ENCODE measurements at places on chromosomes 16 and 17.

DNA sequence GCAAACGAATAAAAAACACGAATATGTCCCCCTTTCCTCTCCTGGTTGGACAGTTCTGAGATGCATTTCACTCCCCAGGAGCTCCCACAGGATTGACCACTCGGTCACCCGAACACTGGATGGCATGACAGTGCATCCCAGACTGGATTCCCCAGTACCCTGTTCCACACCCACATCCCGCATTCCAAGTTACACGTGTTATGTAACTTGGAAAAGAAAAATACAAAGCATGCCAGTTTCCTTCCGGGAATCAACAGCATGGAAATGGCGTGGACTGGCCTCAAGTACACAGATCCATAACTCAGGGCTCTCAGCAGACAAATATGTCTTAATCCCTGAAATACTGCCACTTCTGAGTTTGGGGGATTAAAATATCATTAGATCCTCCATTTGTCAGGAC lies 12.6 kb upstream of the KLHL36 start:
- DNase-seq = no peak

DNA sequence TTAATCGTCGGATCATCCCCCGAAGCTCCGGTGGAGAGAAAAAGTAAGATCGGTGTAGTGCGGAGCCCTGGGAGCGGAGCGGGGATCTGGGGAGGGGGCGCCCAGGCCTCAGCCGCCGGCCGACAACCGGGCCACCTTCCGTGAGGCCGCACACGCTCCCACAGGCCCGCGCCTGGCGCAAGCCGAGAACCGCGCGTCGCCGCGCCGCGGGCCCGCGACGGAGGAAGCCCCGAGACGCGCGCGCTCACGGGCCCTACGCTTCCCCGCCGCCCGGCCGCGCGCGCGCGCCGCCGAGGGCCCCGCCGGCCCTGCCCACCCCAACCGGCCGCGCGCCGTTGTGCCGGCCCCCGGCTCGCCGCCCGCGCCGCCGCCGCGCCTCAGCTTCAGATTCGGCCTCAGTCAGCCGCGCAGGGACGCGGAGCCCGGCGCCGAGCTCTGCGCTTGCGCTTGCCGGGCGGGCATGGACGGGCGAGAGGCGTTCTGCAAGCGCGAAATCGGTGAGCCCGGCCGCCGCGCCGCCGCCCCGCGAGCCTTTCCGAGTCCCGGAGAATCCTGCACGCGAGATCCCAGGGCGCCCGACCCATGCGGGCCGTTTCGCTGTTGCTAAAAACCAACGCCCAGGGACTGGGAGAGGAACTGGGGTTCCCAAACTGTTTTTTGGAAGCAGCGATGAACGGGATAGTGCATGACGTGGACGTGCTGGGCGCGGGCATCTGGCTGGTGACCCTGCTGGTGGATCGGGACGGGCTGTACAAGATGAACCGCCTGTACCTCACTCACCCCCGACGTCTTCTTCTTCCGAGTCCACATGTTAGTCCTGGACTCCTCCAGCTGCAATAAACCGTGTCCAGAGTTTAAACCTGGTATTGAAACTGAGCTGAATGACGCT lies 28.0 kb upstream of the LRRC37A start:
- DNase-seq = peak; percentile 81

DNA sequence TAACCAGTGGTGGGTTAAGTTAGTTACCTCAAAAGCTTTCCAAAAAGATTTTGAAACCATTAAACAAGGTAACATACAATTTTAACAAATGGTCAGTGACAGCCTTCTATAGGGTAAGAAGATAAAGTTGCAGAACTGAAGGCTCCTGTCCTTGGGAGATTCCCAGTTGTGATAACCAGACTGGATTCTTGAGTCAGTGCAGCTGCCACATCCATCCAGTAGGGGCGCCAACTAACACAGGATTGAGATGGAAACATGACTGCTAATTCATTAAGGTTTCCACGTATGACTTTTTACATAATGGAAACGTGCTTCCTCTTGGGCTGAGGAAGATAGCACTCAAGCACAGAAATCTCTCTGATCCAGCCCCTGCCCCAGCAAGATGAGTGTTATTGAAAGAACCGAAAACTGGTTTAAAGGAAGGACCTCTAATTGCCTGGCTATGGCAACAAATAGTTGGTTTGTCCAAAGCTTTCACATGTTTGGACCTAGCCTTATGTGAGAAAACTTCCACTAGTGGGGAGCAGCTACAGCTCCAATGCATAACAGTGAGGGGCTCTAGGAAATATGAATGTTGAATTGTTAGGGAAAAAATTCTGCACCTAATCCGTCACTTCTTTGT lies 269.8 kb upstream of the MYOCD start:
- peak; percentile 5 for DNase-seq

DNA sequence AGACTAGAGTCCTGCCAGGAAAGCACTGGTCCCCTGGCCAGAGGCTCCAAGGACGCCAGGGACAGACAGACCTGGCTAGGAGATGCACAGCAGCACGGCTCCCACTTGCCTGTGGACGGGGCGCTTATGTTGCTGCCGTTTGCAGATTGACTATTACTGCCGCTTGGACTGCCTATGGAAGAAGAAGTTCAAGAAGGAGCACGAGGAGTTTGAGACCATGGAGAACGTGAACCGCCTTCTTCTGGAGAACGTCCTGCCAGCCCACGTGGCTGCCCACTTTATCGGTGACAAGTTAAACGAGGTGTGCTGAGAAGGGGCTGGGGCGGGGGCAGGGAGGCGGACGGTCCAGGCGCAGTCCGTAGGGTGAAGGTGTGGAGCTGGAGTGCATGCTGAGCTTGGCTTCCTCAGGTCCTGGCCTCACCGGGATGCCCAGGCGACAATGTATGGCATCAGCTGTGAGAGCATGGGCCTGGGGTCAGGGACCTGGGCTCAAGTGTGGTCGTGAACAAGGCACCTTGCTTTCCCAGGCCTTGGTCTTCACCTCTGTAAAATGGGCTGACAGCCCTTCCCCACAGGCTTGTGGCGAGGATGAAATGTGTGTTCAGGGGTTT lies 45.6 kb downstream of the ADCY7 start:
- no peak for DNase-seq

GRCh38 chr16:75342308-75342811 lies 90.9 kb upstream of the BCAR1 start:
- DNase-seq = no peak

DNA sequence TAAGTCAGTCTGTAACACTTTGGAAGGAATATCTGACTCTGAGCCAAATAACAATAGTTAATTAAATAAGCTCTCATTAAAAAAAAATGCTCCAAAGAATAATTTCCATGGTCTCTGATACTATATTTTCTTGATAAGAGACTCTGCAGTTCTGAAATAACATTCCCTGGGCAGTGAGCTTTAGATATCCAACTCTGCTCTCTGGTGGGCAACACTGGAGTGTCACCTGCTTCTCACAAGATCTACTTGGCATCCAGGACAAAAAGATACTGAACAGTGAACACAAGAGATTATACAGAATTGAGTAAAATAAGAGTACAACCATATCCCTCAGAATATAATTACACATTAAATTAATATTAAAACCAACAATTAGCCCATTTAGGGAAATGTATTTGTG lies 13.7 kb downstream of the BLMH start:
- DNase-seq = peak; percentile 43

DNA sequence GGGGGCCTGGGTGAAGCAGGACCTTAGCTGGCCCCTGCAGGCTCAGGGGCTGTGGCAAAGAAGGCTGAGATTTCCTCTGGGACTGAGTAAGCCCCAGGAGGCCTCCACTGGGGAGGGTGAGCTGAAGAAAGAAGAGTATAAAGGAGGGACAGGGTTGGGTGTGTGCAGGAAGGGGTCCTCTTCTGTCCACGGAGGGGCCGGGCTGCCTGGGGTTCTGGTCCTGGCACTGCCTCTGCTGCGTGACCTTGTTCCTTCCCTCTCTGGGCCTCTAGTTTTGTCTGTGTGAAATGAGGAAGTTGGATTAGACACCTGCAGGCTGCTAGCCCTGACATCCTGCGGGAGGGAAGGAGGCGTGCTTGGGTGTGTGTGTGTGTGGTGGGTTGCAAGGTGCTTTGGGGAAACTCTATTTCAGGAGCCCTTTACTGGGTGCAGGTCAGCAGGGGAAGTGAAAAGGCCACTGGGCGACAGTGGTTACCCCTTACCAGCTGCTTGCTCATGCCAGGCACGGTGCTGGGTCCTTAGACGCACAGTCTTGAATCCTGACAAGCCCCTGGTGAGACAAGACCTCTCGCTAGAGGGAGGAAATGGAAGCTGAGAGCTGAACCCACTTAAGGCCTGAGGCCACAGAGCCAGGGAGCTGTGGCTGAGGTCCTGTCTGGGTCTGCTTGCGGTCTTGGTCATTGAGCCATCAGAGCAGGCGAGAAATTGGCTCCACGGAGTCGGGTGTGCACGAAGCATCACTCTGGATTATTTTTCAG lies 60.7 kb downstream of the OR1D5 start:
- no peak for DNase-seq

Measured in NCI-H526 (cell line).